Activated CD8-positive, alpha-beta memory T cell treated with anti-CD3 and anti-CD28 coated beads for 24 hours (primary cell): ENCODE measurements at places on chromosomes 12 and 14.

DNA sequence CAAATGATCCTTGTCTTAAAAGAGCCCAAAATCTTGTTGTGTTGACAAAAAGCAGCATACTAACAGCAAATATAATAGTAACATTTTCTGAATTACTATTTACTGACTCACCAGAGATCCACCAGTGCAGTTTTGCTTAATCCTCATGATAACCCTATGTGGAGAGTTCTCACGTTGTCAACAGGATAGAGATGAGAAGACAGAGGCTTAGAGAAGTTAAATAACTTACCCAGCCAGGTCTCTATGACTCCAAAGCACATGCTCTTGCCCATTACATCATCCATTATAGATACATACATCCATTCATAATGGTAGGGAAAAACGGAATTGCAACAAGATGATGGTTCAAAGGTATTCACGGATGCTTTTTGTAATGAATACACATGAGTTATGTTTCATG is 111.9 kb downstream of the PAX9 start:
- no peak for DNase-seq

GRCh38 chr12:59396519-59396918 is 199.3 kb upstream of the SLC16A7 start:
- no peak for DNase-seq

DNA sequence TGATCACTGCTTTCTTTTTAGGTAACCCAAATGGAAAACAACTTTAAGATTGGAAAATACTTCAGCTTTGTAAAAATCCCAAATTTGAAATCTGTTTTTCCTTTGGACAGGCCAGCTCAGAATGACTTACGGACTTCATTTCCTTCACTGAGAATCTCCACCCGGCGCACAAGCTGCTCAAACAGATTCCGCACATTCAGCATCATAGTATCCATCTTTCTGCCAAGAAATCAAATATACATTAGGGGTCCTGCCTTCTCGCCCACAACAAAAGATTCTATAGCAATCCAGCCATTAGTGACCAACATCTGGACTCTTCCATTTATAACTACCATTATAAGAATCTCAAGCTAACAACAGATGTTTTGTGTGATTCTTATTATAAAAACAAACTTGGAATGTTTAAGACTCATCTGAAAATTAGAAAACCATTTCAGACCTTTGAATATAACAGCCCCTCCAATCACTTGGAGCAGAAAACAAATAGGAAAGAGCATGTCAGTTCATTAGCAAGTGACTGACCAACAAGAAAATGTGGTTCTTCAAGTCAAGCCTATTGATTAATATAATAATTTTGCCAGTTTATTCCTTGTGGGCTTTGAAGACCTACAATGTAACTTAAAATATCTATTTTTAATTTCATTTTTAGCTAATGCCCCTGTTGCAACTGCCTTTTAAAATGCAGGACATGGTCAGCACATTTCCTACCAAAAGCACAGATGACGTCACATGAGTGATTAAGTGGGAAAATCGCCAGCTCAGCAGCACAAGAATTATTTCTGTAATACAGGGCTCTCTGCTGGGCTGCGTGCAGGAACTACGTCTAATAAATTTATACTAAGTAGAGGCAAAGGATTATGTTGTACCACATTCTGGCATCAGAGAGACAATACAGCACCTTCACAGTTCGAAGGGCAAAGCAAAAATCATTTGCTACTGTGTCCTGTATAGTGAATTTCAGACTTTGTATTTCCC is 8.5 kb downstream of the RACGAP1 start:
- no peak for DNase-seq

DNA sequence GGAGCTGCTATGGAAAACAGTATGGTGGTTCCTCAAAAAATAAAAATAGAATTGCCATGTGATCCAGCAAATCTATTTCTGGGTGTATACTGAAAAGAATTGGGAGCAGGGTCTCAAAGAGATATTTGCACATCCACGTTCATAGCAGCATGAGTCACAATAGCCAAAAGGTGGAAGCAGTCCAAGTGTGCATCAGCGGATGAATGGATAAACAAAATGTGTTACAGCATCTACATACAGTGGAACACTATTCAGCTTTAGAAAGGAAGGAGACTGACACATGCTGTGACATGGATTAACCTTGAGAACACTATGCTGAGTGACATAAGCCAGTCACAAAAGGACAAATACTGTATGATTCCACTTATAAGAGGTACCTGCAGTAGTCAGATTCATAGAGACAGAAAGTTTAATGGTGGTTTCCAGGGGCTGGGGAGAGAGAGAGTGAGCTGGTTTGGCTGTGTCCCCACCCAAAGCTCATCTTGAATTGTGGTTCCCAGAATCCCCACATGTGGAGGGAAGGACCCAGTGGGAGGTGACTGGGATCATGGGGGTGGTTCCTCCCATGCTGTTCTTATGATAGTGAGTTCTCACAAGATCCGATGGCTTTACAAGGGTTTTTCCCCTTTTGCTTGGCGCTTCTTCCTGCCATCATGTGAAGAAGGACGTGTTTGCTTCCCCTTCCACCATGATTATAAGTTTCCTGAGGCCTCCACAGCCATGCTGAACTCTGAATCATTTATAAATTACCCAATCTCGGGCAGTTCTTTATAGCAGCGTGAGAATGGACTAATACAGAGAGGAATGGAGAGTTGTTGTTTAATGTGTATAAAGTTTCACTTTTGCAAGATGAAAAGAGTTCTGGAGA is 17.6 kb upstream of the TBC1D30 start:
- no peak for DNase-seq

DNA sequence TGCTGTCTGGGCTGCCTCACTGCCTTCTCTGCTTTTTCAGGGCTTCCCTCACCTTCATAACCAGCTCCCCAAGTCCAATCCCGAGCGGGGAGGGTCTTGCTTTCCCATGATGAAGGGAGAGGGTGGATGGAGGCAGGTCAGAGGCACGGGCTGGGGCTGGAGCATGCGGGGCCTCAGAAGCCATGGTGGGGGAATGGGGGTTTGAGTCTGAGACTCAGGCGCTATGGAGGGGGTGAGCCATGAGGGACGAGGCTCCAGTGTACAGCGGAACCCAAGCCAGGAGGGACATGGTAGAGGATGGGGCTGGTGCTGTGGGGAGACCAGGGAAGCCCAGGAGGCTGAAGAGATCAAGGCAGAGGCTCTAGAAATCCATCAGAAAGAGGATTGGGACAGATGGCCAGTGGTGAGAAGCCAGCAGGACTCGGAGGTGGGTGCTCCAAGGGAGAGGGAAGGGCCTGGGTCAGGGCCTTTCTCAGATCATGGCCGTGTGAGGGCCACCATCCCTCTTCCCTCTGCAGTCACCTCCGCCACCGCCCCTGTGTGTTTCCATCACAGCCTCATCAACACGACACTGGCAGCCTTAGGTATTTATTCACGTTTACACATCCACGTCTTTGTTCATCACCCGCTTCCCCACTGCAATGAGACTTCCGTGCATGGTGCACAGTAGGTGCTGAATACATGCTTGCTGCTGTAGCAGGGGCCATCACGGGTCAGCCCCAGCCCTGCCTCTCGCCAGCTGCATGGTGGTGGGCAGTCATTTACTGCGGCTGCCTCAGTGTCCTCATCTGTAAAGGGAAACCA is 144.7 kb downstream of the ADGRD1 start:
- no peak for DNase-seq

DNA sequence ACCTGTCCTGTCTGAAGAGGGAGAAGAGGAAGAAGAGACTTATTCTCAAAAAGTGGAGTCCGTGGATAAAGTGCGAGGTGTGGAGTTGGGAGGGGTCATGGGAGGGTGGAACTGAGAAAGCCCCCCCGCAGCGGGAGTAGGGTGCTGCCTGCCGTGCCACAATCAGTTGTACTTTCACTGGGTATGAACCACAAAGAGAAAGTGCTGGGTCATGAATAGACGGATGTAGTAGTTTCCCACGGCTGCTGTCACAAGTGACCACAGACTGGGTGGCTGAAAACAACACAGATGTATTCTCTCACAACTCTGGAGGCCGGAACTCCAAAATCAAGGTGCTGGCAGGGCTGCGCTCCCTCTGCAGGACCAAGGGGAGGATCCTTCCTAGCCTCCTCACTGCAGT is 5.5 kb downstream of the DNAH10 start:
- no peak for DNase-seq

- DNase-seq, result no peak
Observed at GRCh38 chr12:16163901-16164300, 113.6 kb downstream of the SLC15A5 start.

- DNase-seq, result no peak
Observed at GRCh38 chr12:92827836-92828431, 101.2 kb downstream of the EEA1 start.

- DNase-seq, result no peak
Observed at GRCh38 chr14:24372701-24373416, 4.9 kb downstream of the NFATC4 start.

- DNase-seq, result no peak
Observed at GRCh38 chr12:6084261-6084968, 40.1 kb downstream of the VWF start.

DNA sequence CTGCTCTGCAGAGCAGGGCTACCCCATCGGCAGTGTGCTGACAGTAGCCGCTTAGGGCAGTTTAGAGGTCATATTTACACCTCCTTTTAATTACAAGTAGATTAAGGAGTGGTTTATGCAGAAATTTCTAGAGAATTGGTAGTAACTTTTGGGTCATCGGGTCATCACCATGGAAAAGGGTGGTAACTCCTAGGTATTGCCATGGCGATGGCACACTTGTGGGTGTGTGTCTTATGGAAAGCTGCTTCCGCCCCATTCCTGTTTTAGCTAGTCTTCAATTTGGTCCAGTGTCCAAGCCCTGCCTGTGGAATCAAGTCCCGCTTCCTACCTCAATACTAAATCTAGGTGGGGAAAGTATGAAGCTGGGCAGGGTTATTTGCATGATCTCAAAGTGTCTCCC is 29.5 kb upstream of the ZNF740 start:
- DNase-seq, result no peak

DNA sequence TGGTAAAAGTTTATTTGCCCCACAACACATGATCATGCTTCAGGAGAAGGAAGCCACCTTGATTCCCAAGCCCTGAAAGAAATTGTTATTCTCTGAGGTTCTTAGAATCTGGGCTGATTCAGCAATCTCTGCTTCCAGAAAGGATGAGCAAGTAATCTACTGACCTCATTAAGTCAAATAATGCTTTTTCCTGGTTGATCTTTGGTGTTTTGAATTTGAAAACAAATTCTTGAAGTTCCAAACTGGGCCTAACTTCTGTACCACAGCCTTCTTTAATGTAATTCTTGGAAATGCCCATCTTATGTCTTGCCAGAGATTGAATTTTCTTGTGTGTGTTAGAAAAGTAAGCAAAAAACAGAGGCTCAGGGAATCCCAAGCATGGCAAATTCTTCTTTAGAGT is 319.2 kb upstream of the DDHD1 start:
- no peak for DNase-seq
